NCI-H2171 (cell line): ENCODE measurements at places on chromosomes 1 and 21.

DNA sequence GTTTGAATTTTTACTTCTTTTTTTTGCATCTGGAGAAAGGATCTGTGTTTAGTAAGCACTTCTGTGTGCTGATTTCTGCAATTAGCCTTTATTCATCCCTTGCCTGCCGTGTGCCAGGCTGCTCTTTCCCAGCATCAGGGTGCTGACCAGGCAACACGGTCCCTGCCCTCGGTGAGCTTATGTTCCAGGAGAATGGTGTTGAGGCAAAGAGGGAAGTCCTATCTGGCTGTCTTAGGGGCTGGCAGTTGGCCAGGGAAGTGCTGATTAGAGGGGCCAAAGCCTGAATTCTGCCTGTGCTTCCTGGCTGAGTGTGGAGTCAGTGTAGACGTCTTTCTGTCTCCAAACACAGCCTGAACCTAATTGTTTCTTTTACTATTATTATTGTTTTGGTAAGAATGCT lies 187.1 kb downstream of the CAMTA1 start:
- DNase-seq, result no peak

GRCh38 chr1:7557301-7557891 lies 213.7 kb upstream of the VAMP3 start:
- DNase-seq, result no peak

GRCh38 chr1:239914751-239915231 lies 176.9 kb upstream of the FMN2 start:
- no peak for DNase-seq

DNA sequence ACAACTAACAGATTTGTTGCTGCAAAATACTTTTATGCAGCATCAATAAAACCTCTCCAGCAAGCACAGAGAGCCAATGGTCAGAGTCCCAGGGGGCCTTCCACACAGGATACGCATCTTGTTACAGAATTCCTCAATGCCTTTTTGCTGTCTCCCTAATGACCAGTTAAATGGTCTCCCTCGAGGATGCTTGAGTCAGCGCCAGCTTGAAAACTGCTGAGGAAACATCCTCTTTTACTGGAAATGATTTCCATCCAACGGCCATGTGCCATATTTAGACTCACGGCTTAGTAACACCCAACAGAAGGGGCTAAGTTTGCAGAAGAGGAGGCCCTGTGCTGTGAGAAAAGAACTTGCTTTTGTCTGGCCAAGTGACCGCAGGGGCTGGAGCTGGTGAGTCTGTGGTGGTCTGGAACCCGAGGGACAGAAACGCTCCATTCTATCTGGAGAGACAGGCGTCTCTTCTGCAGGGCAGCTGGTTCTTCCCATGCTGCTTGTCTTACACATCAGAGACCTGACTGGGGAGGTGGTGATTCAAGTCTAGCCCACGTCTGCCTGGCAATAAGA lies 496.4 kb downstream of the SETD4 start:
- no peak for DNase-seq

- DNase-seq, result no peak
These were observed 45.9 kb downstream of the GPR88 start for GRCh38 chr1:100583827-100584226.

- DNase-seq, result no peak
These were observed 26.2 kb upstream of the ZC3H12A start for GRCh38 chr1:37448185-37448584.

- DNase-seq, result no peak
These were observed 197.4 kb downstream of the LBR start for GRCh38 chr1:225230483-225230882.

- no peak for DNase-seq
These were observed 119.1 kb upstream of the GALNT2 start for GRCh38 chr1:229947968-229948367.

GRCh38 chr1:28971980-28972771 lies 57.8 kb downstream of the EPB41 start:
- DNase-seq, result peak; percentile 66

DNA sequence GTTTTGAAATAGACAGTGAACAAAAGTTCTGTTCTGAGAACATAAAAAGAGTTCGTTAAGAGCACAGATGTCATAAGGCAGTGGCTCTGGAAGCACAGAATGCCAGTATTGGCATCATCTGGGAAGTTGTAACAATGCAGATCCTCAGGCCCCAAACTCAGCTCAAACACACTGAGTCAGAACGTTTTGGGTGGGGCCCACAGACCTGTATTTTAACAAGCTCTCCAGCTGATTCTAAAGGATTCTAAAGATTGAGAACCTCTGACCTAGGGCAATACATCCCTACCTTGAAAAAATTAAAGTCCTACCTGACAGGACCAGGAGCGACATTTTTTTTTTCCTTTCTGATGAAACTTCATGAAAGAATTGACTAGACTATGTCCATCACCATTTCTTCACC lies 13.2 kb downstream of the ARHGEF11 start:
- DNase-seq, result no peak

- no peak for DNase-seq
These were observed 590.6 kb downstream of the NUF2 start for GRCh38 chr1:163912170-163912884.

DNA sequence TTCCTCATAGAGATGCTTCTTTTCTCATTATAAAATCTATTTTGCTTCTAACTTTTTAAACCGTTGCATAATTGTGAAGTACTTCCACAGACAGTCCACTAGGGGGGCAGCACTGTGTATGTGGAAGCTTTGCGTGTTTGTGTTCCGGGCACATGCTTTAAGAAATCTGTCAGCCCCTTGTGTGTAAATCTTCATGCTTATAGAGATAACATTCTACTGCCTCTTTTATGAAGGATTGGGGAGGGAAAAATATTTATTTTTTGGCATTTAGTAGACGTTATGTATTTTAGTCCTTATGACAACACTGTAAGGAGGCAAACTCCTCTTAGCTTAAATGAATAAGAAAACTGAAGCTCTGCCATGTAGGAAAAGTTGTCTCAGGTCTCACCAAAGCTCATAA lies 157.3 kb upstream of the PTGFR start:
- no peak for DNase-seq
